ENCODE measurements at places on chromosomes 5 and 9.

GRCh38 chr9:115396071-115396529 lies 278.1 kb upstream of the TNC start:
- no peak for DNase-seq

- no peak for DNase-seq
Observed at GRCh38 chr5:93567424-93567823, 13.6 kb downstream of the NR2F1-AS1 start.

DNA sequence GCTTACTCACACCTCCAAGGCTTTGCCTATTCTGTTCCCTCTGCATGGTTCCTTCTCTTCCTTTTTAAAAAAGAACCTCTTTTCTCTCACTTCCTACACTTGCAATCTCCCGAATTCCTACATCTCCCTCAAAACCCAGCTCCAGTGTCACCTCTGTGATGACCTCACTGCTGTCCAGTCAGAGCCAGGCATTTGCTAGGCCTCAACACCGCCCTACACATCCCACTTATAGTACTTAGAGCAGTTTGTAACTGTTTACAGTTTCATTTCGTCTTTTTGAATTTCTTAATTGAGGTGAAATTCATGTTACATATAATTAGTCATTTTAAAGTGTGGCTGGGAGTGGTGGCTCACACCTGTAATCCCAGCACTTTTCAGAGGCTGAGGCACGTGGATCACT lies 30.8 kb downstream of the CD14 start:
- no peak for DNase-seq

GRCh38 chr9:93130861-93131481 lies 3.1 kb downstream of the NINJ1 start:
- DNase-seq, result no peak

DNA sequence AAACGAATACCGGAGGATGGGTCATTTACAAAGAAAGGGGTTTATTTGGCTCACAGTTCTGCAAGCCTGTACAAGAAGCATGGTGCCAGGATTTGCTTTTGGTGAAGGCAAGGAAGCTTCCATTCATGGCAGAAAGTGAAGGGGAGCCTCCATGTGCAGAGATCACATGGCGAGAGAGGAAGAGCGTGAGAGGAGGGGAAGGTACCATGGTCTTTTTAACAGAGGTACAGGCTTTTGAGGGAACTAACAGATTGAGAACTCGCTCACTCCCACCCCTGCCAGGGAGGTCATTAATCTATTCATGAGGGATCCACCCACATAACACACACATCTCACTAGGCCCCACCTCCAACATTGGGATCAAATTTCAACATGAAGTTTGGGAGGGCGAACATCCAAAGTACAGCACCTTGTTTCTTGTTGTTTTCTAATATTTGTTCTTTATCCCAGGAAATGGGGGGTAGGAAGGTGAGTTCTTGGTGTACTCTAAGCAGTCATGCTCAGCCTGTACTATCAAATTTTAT lies 18.5 kb downstream of the TMC1 start:
- DNase-seq, result no peak

DNA sequence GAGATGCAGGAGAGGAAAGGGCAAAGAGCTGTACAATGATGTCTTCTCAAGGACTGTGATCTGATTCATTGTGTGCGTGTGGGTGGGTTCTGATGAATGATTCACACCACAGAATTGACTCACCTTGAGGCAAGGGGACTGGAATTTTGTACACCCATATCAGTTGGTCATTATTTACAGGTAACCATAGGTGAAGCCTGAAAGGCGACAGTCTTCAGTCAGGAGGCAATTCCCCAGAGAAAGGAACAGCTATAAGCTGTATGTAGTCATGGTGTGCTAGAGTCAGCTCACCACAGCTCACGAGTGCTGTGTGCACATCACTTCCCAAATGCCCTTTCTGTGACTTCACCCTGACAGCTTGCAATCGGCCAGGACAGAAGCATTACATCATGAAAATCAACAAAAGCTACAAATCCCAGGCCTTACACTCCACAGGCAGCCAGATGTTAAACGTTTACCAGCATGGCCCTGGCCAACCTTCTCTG lies 87.6 kb upstream of the RPS23 start:
- DNase-seq, result no peak

- DNase-seq, result no peak
Observed at GRCh38 chr5:33801292-33801691, 90.5 kb downstream of the ADAMTS12 start.

- DNase-seq, result no peak
Observed at GRCh38 chr9:34437006-34437925, 21.1 kb downstream of the FAM219A start.

GRCh38 chr9:108654566-108654965 lies 201.2 kb downstream of the ACTL7B start:
- no peak for DNase-seq

- DNase-seq, result no peak
Observed at GRCh38 chr5:116626272-116626723, 51.7 kb upstream of the SEMA6A start.

GRCh38 chr5:135438636-135439221 lies 8.4 kb downstream of the DCANP1 start:
- no peak for DNase-seq

GRCh38 chr9:129610473-129611306 lies 10.2 kb downstream of the C9orf50 start:
- no peak for DNase-seq

- no peak for DNase-seq
Observed at GRCh38 chr9:73640971-73641370, 489.3 kb downstream of the ANXA1 start.

DNA sequence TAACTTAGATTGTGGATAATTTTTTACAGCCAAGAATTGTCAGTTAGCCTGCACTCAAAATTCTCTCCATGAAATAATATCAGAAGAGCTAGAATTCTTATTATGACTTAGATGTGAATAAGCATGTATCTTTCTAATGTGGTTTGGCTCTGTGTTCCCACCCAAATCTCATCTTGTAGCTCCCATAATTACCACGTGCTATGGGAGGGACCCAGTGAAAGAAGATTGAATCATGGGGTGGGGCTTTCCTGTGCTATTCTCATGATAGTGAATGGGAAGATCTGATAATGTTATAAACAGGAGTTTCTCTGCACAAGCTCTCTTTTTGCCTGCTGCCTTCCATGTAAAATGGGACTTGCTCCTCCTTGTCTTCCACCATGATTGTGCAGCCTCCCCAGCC lies 176.8 kb downstream of the MAT2B start:
- DNase-seq, result no peak

- no peak for DNase-seq
Observed at GRCh38 chr9:23611869-23612268, 214.2 kb downstream of the ELAVL2 start.

- no peak for DNase-seq
Observed at GRCh38 chr5:134063188-134063820, 51.2 kb upstream of the TCF7 start.

DNA sequence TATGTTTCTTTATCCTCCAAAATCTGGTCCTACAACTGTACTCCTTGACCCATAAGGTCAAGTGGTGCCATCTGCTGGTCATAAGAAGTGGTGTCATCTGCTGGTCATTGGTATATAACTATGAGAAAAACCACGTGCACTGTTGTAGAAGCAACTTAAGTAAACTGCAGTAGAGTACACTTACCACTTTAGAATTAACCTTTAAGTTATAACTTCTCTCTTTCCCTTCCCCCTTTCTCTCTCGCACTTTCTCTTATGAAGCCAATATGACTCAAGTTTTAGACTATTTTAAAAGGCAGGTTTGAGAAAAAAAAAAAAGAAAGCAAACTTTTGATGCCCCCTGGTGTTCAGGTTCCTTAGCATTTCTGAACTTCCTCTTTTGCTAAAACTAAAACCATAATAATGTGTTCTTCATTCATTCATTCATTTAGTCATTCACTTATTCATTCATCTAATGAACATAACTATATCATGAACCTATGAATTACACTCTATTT lies 12.8 kb upstream of the MTAP start:
- no peak for DNase-seq

- DNase-seq, result no peak
Observed at GRCh38 chr5:176797456-176798050, 12.8 kb upstream of the UNC5A start.

DNA sequence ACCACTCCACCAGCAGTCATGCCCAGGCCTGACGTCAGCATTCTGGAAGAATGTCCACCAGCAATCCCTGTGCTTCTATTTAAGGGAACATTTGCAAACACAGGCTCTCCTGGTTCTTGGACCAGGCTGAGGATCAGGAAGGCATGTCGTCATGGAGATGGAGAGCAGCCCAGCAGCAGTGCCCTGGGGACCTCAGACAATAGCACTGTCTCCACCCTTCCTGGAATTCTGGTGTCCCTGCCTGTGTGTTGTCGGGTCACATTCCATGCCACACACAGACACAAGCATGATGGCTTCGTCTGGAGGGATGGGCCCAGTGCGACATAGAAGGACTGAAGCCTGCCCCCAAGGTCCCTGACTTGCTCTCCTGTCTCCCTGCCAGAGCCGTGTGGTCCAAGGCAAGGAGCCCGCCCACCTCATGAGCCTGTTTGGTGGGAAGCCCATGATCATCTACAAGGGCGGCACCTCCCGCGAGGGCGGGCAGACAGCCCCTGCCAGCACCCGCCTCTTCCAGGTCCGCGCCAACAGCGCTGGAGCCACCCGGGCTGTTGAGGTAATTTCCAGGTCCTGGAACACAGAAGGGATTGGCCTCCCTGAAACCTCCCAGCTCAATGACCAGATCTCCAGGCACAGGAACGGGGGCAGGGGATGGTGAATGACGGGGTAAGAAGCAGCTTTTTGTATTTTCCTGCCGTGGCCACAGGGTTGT lies 43.8 kb downstream of the STOM start:
- DNase-seq, result no peak

DNA sequence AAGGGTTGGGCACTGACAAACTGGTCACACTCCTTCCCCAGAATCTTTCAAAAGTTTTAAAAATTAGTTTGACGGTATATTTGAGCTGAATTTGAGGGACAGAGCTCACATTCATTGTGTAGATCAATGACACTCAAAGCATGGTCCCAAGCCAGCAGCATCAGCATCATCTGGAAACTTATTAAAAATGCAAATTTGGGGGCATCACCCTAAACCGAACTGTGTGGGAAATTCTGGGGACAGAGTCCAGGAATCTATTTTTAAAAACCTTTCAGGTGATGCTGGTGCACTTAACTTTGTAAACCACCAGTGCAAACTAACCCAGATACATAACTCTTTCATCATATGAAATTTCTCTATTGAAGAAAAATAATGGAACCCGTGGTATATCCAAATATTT lies 58.1 kb upstream of the MTAP start:
- DNase-seq, result no peak

- no peak for DNase-seq
Observed at GRCh38 chr5:89270901-89271300, 387.9 kb upstream of the MEF2C start.

- DNase-seq, result no peak
Observed at GRCh38 chr5:127316011-127316410, 25.4 kb downstream of the MEGF10 start.

DNA sequence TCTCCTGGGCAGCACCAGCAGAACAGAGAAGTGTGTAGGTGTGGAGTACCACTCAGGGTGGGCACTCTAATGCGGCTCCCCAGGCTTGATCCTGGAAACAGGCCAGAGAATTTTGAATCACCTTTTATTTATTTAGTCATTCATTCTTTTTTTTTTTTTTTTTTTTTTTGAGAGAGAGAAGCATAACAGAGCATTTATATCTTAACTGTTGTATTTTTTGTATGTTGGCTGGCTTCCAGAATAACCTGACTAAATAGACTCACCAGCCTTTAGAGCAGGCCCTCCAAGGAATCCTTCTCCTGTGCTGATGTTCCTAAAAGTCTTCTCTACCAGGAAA lies 153.4 kb downstream of the PIK3R1 start:
- no peak for DNase-seq

DNA sequence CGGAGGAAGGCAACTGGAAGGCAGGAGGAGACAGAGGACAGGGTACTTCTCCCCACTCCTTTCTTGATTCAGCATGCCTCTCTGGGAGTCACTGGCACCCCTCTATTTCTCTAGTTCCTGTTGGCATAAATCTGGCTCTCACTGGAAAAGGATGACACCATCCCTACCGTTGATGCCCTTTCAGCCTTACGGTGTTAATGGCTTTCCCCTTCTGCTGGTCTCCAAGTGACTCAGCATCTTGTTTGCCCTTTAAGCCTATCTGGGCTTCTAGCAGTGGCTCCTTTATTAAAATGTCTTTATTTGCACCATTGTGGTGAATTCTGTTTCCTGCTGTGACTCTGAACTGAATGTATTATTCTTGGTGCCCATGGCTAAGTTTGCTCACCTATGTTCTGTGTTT lies 227.3 kb upstream of the GLRA1 start:
- DNase-seq, result no peak

DNA sequence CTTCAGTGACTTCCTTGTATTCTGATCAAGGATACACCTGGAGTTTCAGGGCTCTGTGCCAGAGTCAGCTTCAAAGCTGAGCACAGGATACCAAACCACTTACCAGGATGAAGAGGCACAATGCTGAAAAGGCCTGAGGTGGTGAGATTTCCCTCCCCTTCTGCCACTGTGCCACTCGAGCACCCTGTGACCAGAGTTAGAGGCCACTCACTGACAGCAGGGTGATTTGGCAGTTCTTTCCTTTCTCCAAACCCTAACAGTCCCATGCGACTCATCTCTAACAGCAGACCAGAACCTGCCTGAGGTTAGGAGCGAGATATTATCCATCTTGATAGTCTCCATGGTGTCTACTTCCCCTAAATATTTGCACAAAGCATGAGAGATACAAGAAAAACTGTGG lies 1.8 kb downstream of the PLGRKT start:
- DNase-seq, result no peak

- DNase-seq, result no peak
Observed at GRCh38 chr5:180785794-180786221, 16.8 kb downstream of the MGAT1 start.

DNA sequence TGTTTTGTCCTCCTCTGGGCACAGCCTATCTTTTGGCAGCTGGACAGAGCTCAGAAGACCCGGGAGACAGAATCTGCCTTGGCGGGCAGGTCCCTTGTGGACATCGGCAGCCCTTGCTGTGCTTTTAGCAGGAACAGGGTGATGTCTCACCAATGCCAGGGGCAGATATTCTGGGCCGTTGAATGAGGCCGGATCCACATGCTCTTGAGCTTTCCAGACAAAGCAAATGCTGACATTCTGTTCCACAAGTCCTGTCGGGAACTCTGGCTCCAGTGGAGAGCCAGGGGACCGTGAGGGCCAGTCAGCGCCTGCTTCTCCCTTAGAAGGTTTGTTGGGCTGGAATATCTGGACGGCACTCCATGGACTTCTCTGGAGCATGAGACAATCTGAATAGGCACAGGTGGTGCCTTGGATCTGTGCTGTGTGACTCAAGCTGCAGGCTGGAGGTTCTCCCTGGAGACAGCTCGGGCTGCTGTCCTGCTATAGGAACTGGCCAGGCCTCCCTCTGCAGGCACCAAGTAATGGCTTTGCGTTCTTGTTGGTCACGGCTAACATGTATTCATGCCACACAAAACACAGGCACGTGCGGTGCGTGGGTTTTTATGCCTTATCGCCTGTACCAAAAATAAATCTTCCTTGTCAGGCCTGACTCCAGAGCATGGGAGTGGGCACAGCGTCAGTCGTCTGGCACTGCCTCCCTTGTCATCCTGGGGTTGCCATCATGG lies 80.3 kb downstream of the GADD45G start:
- DNase-seq, result no peak

- DNase-seq, result no peak
Observed at GRCh38 chr5:181118369-181118768, 12.6 kb downstream of the OR2V1 start.

Data from cortex of kidney (tissue), 1 donor.